ENCODE measurements at places on chromosomes 12 and 14.

DNA sequence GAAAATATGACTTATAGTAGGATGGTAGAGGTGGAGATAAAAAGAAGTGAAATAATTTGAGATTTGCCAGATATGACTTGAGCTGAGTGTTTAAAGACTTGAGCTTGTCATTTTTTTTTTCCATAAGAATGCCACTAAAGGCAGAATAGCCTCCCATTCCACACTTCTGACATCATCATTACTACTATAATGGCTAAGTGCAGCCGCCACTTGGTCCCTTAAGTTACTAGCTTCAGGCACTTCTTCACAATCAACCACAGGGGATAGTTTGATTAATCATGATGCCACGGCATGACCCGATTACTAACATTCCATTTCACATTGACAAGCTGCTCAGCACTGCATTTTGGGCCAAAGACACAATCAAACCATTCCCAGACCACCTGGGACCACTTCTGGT is 127.9 kb downstream of the EFCAB11 start:
- DNase-seq, result no peak

DNA sequence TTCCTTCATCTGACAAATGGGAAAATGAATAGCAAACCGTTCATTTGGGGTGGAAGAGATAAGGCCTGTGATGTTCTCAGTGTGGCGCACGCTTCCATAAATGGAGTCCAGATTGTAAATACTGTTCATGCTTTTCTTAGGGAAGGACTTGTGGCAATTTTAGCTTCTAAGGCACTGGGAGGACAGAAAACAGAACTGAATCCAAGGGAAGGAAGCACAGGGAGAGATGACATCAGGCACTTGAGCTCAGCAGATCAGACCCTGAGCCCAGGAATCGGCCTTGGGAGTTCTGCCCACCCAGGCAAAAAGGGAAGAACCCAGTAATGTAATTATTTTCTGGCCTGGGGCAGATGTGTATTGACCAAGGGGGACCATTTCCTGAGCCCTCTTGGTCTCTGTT is 7.2 kb upstream of the SH2B3 start:
- no peak for DNase-seq

- peak; percentile 76 for DNase-seq
Observed at GRCh38 chr14:81219759-81220579, 790 bp downstream of the GTF2A1 start.

GRCh38 chr12:118590406-118591150 is 214.2 kb downstream of the SUDS3 start:
- DNase-seq, result no peak

DNA sequence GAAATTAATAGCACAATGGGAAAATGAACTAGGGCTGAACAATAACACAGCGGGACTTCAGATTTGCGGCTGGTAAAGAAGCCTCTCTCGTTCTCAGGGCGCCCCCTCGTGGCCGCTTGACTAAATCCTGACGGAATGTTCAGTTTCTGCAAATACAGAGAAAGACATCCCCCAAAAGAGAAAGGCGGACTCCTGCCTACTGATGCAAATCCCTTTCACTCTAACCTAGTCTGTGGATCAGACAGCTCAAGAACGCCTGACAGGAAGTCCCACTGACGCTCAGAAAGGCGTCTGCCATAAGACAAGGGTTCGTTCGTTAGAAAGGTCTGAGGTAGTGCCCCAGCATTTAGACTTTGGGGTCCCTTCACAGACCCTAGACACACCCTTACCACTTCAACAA is 2.5 kb downstream of the NUAK1 start:
- DNase-seq, result peak; percentile 93

- no peak for DNase-seq
Observed at GRCh38 chr12:69071091-69071370, 138.1 kb upstream of the CPM start.

- DNase-seq, result peak; percentile 61
Observed at GRCh38 chr14:32709027-32709426, 229.7 kb upstream of the NPAS3 start.

- no peak for DNase-seq
Observed at GRCh38 chr14:97995038-97995437, 1197.9 kb downstream of the VRK1 start.

DNA sequence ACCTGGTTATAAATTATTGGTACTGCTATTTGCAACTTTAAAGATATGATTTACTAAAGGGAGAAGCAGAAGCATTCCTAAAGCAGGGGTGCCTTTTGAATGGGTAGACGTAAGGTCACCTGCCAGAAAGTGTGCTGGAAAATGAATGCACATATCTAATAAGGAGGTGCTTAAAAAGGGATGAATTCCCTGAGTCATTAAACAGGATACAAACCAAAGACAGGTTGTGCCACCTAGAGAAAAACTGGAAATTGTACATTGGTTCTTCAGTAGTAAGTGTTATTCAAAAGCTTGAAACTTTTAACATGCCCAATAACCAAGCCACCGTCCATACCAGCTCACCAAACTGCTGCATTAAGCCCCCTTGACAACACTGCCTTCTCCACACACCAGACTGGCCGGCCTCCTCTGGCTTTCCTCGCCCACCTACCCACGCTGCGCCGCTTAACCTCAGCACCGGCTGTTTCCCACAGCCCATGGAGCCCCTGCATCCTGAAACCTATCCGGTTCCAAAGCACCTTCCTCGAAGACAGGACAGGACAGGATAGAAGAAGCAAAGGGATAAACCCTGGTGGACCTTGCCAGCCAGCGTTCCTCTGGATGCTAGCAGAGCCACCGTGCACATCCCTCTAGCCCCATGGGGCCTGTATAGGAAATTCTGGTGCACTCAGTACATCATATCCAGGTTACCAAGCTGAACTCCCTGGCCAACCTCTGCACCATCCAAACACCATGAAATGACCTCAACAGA is 201.5 kb upstream of the CAND1 start:
- DNase-seq, result no peak

DNA sequence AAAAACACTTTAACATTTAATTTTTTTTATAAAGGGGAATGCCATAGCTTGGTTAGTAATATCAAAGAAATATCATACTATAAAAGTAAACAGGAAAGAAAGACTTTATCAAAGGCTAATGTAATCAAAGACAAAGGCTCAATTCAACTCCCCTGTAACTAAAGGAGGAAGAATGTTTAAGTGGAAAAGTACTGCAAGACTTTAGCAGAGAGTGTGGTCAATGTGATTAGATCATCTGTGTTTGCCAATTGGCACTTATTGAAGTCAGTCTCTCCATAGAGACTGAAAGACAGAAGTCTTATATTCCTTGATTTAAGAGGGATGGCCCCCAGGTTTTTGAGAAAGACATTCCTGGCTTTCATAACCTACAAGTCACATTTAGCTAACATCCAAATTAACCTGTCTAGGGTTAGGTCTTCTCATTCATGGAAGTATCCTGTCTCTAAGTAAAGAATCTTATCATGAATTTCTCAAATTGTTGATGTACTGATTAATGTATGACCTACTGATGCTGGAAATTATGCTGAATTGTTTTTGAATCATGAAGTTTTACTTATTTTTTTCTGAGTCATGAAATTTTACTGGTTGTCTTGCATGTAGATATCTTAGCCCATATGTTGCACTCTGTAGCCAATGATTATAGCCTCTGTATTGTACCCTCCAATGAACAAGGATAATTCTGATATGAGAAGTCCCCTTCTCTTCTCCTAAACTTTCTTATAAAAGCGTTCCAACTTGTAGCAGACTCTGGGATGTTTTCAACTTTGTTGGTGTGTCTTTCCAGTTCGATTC is 65.4 kb downstream of the ATXN7L3B start:
- DNase-seq, result no peak

DNA sequence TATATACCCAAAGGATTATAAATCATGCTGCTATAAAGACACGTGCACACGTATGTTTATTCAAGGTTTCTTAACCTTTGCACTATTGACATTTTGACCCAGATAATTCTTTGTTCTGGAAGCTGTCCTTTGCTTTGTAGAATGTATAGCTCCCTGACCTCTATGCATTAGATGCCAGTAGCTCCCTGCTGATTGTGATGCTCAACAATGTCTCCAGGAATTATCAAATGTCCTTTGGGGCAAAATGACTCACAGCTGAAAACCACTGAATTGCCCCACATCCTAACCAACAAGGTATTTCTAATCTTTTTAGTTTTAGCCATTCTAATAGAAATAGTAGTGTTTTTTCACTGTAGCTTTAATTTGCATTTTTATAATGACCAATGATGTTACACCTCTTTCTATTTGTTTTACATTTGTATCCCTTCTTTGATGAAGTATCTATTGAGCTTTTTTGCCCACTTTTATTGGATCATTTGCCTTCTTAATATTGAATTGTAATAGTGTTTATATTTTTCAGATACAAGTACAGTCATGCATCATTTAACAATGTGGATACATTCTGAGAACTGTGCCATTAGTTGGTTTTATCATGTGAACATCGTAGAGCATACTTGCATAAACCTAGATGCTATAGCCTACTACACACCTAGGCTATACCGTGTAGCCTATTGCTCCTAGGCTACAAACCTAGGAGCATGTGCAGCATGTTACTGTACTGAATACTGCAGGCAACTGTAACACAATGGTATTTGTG is 10.4 kb upstream of the NOPCHAP1 start:
- DNase-seq, result no peak

DNA sequence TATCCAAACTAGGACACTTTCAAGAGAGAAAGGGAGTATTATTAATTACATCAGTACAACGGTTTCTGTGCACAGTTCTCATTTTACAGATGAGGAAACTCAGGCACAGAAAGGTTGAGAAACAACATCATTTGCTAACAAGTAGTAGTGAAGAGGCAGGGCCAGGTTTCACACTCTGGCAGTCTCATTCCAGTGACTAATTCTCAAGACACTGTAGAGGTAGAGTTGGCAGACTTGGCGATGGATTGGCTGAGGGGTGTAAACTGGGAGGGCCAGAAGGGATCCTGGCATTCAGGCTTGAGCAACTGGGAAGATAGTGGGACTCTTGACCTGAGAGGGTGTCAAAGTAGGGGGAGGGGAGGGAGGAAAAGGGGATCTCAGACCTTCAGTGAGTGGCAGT is 73.8 kb upstream of the BDKRB2 start:
- DNase-seq, result no peak

DNA sequence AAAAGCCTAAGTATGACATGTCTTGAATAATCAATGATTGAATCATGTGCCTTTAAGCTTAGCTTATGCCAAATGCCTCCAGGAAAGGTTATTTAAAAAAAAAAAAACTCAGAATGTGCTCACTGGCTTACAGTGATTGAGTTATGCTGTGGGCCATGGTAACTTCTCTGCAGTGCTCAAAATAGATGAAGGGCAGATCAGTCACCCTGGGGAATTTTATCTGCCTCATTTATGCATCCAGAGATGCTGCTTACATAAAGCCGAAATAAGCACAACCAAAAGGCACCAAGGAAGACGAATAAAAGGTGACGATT is 118.7 kb upstream of the MDM1 start:
- DNase-seq, result no peak

DNA sequence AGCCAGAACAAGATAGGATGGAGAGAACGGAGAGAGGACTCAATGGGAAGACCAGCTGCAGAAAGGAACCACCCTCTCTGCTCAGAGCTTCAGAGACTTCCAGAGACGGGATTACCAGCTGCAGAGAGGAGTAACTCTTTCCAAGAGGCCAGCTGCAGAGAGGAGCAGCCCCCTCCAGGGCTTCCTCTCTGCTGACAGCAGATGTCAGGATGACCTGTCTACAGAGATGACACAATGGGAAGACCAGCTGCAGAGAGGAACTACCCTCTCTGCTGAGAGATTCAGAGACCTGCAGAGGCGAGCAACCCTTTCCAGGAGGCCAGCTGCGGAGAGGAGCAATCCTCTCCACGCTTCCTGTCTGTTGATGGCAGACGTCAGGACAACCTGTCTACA is 61.8 kb downstream of the KLRG1 start:
- DNase-seq, result no peak

- DNase-seq, result no peak
Observed at GRCh38 chr14:101446387-101446969, 114.8 kb upstream of the DIO3 start.

- DNase-seq, result no peak
Observed at GRCh38 chr12:110744601-110745264, 2.0 kb upstream of the PPP1CC start.

DNA sequence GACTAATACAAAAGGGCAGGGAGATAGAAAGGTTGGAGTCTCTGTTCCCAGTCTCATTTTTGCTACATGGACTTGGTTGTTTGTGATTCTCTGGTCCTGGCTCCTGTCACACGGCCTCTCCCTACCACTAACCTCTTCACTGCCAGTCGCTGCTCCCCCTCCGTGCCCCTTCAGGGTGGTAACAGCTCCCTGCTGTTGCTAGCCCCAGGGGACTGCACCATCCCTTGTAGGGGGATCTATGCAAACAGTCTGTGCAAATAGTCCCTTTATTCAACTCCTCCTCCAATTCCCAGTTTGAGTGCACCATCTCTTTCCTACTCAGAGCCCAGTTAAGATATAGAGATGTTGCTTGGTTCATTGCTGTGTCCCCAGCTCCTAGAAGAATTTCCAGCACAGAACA is 51.1 kb downstream of the CCDC60 start:
- DNase-seq, result no peak

DNA sequence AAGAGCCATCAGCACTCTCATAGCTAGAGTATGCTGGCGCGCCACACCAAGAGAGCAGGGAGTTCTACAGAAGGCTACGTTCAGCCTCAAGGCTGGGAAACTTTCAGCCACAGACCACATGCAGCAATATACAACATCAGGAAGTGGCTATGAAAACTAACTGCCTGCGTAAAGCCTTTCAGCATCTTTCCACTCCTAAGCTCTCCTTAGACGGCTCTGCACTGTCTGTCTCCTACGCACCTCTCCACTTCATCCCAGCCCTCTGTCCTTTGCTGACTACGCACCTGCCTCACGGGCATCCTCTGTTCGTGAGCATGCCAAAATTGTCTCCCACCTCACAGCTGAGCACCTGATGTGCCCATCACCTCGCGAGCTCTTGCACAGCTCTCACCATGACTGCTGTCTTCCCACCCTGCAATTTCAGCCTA is 9.7 kb downstream of the MPHOSPH9 start:
- no peak for DNase-seq

DNA sequence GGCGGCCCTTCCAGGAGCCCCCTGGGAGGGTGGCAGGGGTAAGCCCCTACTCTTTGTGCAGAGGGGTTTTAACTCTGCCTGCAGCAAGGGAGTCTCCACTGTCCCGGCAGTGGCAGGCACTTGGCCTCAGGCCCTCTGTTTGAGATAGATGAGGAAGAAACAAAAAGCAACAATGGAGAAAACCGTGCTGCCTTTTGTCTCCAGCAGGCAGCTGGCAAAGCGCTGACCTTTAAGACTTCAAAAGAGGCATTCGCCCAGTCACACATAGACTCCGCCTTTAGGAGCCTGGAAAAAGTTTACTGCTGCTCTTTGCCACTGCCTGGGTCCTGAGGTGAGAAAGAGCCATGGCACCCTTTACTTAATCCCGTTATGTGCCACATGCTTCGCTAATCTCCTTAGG is 158.2 kb upstream of the NTF3 start:
- no peak for DNase-seq

GRCh38 chr14:69972755-69973154 is 93.5 kb downstream of the SMOC1 start:
- no peak for DNase-seq

- no peak for DNase-seq
Observed at GRCh38 chr12:96210376-96211055, 16.3 kb downstream of the ELK3 start.

- no peak for DNase-seq
Observed at GRCh38 chr12:115632308-115632707, 645.2 kb downstream of the MED13L start.

- no peak for DNase-seq
Observed at GRCh38 chr12:81403348-81403747, 325.5 kb downstream of the ACSS3 start.

GRCh38 chr12:99367181-99367580 is 280.4 kb upstream of the GARIN6 start:
- DNase-seq, result no peak

Data from right forelimb (tissue), 1 donor.